ENCODE measurements at places on chromosomes 5 and 9.

GRCh38 chr9:94949370-94949769 lies 222.9 kb downstream of the AOPEP start:
- DNase-seq: no peak

DNA sequence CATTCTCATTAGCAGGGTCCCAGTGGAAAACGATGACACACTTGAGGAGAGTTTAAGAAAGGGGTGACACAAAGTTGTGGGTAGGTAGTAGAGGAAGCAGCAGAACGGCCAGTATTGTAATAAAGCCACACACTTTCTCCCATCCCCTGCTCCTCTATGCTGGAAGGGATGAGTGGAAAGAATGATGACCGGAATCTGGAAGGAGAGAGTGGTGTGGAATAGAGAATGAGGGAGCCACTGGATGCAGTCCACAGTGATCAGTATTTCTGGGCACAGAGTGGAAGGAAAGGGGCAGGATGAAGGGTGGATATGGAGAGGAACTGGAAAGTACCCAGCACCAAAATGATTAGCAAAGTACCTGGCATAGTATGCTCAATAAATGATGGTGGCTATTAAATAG lies 133.8 kb upstream of the DAB2 start:
- DNase-seq: no peak

GRCh38 chr5:93336330-93337110 lies 244.5 kb downstream of the NR2F1-AS1 start:
- DNase-seq: no peak

DNA sequence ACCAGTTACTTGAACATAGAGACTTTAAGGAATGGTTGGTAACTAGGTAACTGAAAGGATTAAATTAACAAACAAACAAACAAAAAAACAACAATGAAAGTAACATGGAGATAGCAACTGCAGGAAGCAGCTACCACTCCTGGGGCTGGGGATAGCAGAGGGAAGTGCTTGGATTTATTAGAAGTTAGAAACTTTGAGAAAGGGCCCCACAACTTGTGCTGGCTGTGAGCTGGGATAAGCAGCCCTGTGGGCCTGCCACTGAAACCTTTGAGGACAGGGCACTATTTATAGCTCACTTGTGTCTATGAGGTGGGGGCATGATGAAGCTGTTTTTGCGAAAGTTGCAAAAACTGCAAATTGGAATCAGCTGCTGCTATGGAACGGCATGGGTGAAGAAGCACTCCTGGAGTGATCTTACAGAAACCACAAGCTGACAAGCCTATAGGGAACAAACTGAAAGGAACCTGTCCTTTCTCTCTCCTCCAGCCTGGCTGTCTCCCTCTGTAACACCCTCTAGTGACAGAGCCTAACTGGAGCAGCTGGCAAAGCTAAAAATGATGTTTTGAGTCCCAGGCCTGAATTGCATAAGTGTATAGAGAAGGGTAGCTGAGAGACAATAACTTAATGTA lies 91.4 kb upstream of the RANBP6 start:
- no peak for DNase-seq

- no peak for DNase-seq
Measured at GRCh38 chr5:10759111-10759510, 1.9 kb downstream of the DAP start.

DNA sequence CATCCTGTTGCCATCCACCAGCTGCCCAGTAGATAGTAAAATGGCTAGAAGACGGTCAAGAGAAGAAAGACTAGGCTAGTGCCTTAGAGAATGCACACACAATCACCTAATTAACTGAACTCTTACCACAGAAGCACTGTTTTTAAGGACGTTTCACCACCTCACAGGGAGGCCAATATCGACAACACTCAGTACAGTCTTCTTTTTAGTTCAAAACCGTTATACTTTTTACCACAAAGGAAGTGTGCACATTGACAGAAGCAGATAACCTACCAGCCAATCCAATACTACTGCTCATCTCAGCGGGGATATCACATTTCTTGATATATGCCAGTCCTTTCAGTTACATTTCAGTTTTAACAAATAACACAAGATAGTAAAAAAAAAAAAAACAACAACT lies 122.3 kb downstream of the GNAQ start:
- no peak for DNase-seq

DNA sequence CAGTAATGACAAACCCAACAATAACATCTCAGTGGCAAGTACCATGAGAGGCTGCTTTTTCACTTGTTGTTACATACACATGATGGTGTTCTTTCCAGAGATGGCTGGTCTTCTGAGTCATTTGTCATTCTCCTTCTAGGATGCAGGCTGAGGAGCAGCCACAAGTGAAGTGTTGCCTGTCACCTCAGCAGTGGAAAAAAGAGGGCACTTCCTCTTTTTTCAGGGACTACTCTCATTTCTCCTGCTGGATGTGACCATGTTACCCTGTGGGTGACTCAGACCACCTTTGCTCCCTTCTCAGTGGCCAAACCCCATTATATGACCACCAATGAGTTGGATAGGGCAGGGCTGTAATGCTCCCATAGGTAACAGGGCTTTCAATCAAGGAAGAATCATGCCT lies 587.0 kb upstream of the ADAMTS16 start:
- no peak for DNase-seq

DNA sequence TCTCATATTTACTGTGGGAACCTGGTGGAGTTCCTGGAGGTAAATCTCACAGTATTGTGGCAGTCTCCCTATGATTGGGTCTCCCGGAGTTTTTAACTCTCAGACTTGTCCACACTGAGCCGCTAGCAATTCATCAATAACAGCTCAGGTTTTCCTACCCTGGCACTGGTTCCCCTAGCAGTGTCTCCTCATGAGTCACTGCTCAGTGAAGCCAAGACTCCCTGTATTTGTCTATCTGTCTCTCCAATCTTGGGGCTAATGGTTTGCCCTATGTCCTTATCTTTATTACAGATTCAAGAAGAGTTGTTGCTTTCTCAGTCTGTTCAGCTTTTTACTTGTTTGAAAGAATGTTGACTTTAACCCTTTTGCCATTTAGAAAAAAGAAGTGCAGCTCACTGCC lies 176.7 kb upstream of the FGF10 start:
- DNase-seq: no peak

GRCh38 chr5:61084658-61085057 lies 77.6 kb downstream of the SMIM15 start:
- DNase-seq: no peak

DNA sequence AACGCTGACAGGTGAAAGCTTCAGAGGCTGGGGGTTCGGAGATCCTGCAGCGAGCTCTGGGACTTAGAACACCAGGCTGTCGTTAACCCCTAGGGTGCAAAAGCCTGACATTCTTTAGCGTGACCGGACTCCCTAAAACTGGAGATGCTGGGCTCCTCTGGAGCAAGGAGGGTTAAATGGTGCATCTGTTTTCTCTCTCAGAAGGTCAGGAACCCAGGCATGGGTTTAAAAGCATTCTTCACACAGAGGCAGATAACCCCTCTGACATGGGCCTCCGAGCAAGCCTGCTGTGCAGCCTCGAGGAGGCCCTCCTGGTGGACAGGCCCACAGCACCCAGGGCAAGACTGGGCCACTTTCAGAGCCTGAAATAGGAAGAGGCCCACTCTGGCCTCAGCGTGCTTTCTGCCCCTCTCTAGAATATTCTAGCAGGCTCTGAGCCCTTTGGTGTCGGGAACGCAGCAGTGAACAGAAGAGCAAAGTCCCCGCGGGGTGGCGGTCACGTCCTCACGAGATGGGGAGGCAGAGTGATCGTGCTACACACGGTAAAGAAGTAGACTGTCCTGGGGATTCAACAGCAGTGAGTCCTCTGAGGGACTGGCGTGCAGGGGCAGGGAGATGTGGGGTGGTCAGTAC lies 124.8 kb downstream of the COL23A1 start:
- no peak for DNase-seq

DNA sequence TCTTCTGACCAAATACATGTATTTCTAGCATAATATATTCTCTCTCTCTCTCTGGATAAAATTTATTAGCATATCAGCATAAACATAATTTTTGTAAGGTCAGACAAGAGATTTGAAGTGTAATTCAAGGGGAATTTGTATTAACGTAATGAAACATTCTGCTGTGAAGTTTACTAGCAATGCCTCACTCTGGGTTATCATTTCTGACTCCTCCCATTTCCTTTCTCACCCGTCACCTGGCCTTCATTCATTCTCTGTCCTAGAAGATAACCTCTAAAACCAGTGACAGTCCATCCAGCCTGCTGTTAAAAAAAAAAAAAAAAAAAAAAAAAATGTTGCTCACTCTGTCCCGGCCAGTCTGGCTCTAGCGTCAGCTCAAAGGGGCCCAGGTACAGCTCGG lies 27.1 kb downstream of the GRAMD2B start:
- DNase-seq: no peak

DNA sequence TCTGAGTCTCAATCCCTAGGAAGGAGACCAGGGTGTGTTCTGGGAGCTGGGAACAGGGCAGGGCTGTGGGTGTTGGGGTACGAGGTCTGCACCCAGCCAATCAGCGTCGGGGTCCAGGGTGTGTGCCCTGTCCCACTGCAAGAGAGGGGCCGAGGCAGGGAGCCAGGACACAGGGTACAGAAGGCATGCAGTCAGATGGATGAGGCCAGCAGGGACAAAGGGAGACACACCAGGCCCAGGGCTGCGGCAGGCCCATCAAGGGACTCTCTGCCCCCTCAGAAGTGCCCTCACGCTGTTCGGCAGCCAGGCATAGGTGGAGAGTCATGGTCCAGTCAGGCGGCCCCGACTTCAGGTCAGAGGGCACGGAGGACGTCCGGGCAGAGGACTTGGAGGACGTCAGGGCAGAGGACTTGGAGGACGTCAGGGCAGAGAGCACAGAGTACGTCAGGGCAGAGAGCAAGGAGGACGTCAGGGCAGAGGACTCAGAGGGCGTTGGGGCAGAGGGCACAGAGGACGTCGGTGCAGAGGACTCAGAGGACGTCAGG lies 28.8 kb upstream of the ADAMTS2 start:
- no peak for DNase-seq

DNA sequence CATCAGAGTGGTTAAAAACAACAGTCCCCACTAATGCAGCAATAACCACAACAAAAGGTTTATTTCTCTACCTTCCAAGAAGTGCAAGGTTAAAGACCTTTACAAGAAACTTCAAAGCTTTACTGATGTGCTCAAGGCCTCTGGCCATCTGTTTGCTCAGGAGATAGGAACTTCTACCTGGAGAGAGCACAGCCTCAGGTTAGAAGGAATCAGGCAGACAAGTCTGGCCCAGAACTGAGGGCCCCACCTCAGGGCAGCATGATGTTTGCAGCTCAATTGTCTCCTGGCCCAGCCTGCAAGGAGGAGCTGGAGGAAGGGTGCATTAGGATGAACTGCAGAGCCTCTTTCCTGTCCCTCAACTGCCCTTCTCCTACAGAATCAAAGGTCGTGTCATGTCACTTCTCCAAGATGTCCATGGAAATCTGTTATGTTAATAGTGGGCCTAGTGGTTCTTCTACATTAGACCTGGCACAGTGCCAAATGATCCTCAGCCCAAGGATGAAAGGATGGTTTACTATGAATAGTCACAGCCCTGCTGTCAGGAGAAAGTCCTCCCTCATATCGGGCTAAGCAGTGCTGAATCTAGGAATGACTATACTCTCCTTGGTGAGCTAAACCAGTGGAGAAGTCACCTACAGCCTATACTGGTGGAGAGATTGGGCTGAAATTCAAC lies 98.9 kb upstream of the NTRK2 start:
- DNase-seq: no peak

- no peak for DNase-seq
Measured at GRCh38 chr5:74870299-74871067, 4.3 kb upstream of the FAM169A start.

GRCh38 chr9:77677957-77678535 lies 29.9 kb upstream of the GNA14 start:
- no peak for DNase-seq

GRCh38 chr9:86801246-86801645 lies 146.1 kb downstream of the GAS1 start:
- no peak for DNase-seq

DNA sequence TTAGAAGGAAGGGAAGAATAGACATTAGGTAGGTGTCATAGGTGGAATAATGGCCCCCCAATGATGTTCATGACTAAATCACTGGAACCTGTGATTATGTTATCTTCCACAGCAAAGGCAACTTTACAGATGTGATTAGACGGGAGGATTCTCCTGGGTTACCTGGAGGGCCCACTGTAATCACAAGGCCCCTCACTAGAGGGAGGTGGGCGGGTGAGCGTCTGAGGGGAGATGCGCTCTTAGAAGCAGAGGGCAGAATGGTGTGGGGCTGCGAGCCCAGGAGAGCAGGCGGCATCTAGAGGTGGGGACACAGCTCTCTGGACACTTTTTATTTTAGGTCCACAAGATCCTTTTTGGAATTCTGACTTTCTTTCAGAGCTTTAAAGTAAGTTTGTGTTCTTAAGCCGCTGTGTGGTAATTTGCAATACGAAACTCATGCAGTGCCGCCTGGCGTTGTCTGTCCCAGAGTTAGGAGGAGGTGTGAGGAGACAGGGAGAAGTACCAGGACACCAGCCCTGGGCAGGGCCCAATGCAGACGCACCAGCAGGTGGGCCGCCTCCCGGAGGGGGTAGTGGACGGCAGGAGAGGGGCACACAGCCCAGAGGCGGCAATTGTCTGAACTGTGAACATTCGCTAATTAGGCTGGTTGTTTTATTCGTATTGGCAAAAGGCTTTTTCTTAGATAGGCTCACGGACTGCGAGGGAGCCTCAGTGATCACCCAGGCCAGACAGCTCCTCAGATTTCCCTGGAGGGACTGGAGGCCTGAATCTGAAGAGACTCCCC lies 51.1 kb upstream of the FANCC start:
- DNase-seq: no peak

DNA sequence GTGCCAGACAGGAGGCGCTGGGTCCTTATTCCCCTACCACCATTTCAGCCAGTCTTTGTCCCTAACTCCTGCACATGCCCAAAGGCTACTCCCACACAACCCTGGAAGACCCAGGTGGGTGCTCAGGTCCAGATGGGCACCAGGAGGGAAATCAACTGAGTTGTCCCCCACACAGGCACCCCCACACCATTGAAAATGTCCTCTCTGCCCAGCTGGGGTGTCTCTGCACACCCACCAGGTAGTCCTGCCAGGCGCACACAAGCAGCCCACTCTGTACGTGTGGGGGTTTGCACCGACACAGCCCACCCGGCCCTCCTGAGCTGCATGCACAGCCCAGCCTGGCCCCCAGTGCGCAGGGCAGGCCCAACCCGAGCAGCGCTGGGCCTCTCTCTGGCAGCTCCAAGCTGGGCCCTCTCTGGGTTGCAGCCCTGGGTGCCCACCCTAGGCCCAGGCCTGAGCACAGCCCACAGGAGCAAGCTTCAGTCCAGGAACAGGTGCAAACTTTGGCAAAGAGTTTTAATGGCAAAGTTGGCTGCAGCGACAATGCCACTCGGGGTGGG lies 2.2 kb downstream of the RNF208 start:
- DNase-seq: no peak

DNA sequence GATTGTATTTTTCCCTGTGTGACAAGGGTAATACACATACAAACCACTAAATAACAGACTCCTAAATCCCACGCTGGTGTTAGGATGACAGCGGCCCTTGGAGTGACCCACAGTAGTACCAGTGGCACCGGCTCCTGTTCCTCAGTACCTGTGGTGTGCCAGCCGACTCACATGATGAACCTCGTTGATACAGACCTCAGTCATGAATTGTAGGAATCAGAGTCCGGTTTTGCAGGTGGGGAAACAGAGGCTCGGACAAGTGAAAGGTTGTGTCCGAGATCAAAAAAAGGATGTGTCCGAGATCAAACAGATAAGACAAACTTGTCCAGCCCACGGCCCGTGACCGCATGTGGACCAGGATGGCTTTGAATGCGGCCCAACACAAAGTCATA lies 78.0 kb downstream of the AMBP start:
- DNase-seq: no peak
